LNCaP clone FGC (cell line): ENCODE measurements at places on chromosomes 4 and X.

GRCh38 chr4:57640391-57641100 lies 530.4 kb upstream of the IGFBP7 start:
- no peak for DNase-seq

GRCh38 chr4:90904021-90904420 lies 776.8 kb downstream of the CCSER1 start:
- no peak for DNase-seq

DNA sequence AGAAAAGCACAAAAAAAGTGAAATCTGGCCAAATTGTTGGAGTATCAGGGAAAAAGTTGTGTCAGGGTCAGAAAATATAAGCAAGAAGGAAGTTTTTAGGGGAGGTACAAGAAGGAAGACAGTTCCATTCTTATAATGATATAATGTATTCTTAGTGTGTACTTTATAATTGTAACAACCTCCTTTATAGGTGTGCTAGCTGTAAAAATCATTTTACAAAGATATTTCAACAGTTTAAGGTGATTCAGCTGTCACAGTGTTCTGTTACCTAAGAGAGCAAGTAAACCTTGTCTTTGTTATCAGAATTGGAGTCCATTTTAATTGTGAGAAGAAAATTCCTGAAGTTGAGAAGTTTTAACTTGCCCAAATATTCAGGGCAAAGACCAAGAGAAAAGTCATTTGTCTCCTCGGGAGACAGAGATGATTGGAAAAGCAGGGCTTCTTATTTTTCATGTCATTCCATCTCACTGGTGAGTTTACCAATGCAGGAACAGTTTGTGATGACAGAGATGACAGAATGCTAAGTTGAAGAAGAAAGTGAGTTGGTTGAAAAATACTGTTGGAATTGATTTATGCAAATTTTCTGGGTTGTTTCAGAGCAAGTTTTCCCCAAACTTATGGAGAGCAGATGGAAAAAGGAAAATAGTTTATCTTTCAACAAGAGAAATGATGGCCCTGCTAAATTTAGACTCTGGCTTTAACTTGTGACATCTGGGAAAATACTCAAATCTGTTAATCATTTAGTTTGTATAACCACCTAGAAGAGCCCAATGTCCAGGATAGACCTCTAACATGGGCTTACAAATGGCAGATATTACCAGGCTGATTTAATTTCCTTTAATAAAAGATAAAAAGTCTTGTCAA lies 14.8 kb downstream of the INTS6L start:
- DNase-seq: no peak

GRCh38 chr4:43394976-43395375 lies 502.5 kb downstream of the GRXCR1 start:
- no peak for DNase-seq

GRCh38 chrX:94454159-94454558 lies 780.2 kb downstream of the FAM133A start:
- no peak for DNase-seq

DNA sequence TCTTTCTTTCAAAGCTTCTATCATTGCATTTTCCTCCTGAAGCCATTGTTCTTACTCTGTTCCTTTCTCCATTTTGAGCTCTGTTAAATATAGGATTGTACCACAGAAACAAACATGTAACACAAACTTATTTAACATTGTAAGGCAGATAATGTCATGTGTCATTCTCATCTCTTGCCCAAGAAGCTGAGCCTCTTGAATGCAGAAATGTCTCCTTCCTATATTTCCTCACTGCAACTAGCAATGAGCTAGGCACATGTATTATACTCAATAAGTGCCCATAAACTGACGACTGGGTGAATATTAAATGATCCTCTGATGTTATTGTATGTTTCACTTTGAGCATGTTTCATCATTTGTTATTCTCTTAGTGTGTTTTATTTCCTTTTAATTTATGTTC lies 56.7 kb upstream of the SLC7A11 start:
- no peak for DNase-seq

DNA sequence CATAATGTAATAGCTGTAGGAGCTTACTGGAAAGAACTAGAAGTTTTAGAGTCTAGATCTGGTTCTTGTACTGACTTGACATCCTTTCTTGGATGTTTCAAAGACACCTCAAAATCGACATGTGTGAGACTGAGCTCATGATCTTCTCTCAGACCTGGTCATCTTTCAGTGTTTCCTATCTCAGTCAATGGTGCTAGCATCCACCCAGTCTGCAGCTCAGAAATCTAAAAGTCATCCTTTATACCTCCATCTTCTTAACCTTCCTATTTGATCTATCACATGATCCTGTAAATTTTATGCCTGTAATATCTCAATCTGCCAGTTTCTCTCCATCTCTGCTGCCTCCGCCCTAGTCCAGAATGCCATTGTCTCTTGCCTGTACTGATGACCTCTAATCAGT lies 301.9 kb upstream of the PITX2 start:
- DNase-seq: no peak

- DNase-seq: no peak
These were observed 214.5 kb downstream of the KLHL4 start for GRCh38 chrX:87732133-87732532.

GRCh38 chr4:48058617-48059530 lies 42.3 kb downstream of the NIPAL1 start:
- DNase-seq: no peak

DNA sequence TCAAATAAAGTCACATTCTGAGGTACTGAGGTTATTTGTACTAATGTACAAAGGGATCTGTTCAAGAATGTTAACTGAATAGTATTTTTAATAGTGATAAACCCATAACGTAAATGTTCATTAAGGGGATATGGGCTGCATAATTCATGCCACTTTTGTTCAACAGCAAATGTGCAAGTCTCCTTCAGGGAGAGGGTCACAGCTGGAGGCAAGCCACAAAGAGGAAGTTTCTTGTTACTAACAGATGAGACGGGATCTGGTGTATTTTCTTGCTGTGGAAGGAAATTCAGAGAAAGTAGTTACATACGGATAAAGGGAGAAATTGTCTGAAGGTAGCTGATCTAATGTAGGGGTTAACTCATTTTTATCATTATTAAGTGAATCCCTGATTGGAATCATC lies 10.0 kb downstream of the ZFP42 start:
- DNase-seq: no peak

DNA sequence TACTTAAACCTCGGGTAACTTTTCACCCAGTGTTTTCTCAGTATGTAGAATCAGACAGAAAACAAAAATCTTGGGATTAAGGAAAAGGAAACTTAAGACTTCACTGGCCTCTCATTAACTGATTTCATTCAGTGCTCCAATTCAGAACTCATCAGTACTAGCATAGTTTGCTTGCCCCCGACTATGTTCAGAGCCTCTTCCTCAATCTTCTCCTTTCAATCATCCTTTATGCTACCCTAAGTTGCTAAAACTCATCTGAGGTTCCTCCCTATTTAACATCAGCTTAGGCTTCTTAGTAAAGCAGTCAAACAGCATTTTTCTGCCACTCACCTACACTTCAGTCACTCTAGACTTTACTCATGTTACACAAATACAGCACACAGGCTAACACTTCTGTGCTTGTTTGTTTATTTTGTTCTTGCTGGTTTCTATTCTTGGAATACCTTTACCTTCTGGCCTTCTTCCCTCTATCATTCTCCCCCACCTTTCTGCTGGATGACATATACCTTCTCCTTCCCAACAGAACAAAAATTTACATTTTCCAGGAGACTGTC lies 163.0 kb upstream of the TLL1 start:
- DNase-seq: peak; percentile 83

- no peak for DNase-seq
These were observed 6.7 kb downstream of the TCEAL1 start for GRCh38 chrX:103635436-103635835.

DNA sequence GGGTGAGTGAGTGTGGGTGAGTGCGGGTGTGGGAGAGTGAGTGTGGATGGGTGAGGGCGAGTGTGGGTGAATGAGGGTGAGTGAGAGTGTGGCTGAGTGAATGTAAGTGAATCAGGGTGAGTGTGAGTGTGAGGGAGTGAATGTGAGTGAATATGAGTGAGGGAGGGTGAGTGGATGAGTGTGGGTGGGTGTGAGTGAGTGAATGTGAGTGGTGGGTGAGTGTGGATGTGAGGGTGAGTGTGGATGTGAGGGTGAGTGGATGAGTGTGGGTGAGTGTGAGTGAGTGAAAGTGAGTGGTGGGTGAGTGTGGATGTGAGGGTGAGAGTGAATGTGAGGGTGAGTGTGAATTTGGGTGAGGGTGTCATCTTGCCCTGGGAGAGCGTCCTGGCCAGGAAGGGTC lies 67.5 kb downstream of the TRIML1 start:
- DNase-seq: no peak

GRCh38 chr4:156201050-156201449 lies 247.4 kb upstream of the CTSO start:
- no peak for DNase-seq

DNA sequence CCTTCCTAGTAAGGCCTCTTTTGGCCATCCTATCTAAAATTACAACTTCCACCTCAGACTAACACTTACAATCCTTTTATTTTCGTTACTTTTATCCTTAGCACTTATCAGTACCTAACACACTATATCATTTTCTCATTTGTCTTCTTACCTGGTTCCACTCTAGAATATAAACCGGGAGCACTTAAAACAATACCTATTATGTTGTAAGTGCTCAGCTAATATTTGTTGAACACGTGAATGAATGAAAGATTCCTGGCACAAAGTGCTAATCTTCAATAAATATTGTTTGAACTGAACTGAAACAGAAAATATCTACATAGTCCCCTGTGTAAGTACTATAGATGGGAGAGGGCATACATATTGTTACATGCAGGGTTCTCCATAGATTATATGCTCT lies 14.4 kb downstream of the MGARP start:
- DNase-seq: no peak

GRCh38 chr4:174192943-174193342 lies 90.5 kb downstream of the FBXO8 start:
- DNase-seq: no peak
